ENCODE measurements at places on chromosomes 13 and 19. TPM values are rescaled to one million over a fixed set of nuclear protein-coding genes. Genes with fewer than 3 reads are reported as not detected.
A peak's percentile ranks its signal among the peaks of the same experiment; 100 is the strongest.

- peak; percentile 85 for DNase-seq
These were observed 20.3 kb upstream of the TRIM13 start for GRCh38 chr13:49976314-49977258.

Gene NLRP9
- total RNA-seq = not detected

Gene CEACAM3
- not detected for total RNA-seq

- no peak for DNase-seq
These were observed 4.6 kb downstream of the UBA2 start for GRCh38 chr19:34432797-34433196.

DNA sequence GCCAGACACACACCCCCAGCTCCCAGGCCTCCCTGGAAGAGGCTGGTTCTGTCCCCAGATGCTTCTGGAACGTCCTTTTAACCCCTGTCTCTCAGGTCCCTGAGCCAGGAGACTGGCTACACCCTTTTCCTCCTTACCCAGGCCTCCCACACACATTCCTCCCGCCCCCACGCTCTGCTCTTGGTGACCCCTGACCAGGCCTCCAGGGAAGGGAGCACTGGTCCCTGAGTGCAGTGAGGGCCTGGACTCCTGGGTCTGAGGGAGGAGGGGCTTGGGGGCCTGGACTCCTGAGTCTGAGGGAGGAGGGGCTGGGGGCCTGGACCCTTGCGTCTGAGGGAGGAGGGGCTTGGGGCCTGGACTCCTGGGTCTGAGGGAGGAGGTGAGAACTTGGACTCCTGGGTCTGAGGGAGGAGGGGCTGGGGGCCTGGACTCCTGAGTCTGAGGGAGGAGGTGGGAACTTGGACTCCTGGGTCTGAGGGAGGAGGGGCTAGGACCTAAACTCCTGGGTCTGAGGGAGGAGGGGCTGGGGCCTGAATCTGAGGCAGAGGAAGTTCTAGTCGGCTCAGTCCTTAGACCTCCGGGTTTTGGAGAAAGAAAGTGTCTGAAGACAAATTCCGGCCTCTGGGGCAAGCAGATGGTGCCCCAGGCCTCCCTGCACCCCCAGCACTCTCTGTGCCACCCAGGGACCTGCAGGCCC lies 527 bp downstream of the KLK6 start:
- DNase-seq = no peak

- no peak for DNase-seq
These were observed 231.9 kb downstream of the KCTD12 start for GRCh38 chr13:76654263-76654662.

DNA sequence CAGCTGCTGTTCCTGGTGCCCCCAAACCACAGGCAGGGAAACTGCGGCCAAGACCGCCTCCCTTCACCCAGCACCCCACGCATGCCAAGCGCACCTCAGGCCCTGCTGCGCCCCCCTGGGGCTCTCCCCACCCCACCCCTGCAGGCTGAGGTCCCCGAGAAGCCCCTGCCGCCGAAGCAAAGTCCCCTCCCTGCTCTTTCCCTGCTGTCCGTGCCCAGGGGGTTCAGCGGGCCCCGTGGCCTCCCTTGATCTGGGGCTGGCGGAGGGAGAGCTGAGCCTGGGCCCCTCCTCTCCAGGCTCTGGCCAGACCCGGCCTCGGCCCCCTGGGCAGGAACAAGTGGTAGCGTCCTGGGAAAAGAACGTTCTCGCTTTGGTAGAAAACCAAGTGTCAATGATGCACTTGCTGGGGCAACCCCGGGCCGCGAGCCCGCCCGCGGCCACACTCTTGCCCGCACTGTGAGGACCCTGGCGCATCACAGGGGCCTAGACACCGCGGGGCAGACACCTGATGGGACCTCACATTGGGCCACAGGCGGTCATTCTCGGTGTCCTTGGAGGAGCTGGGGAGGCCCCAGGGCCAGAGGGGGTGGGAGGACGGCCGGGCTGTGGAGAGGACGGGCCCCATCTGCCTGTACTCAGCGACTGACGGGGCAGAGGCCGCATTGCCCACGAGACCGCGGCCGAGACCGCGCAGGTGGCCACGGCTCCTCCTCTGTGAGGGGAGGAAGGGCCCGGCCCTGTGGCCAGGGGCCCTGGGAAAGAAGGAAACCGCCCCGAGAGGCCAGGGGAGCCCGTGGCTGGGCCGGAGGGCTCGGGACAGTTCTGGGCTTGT lies 29.0 kb downstream of the GPX4 start:
- DNase-seq = peak; percentile 58

Measured in activated naive CD4-positive, alpha-beta T cell treated with anti-CD3 and anti-CD28 coated beads for 36 hours (primary cell).